ENCODE measurements at places on chromosomes 2 and 18.

- DNase-seq = no peak
Observed at GRCh38 chr2:42435628-42436027, 58.2 kb downstream of the KCNG3 start.

GRCh38 chr2:37874470-37874869 lies 50.6 kb upstream of the RMDN2 start:
- no peak for DNase-seq

GRCh38 chr18:74861154-74861553 lies 263.5 kb downstream of the ZNF407 start:
- peak; percentile 7 for DNase-seq

- no peak for DNase-seq
Observed at GRCh38 chr18:21652073-21652472, 40.0 kb downstream of the SNRPD1 start.

DNA sequence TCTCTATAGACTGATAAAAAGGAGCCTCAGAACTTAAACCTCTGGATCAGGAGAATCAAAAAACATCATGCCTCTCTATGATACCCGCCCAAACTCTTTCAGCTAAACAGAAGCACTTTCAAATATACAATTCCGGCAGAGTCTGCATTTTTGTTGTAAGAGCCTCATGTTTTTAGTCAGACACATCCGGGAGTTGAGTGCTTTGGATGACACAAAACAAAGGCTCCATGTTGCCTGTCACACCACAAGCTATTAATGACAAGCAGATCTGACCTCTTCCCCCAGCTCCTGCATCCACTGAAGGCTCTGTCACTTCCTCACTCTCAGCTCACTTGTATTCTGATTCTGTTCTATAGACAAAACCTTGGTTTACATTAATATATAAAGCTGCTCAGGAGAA lies 33.2 kb downstream of the SLC38A11 start:
- peak; percentile 44 for DNase-seq

- no peak for DNase-seq
Observed at GRCh38 chr2:161418715-161419637, 2.9 kb downstream of the TBR1 start.

DNA sequence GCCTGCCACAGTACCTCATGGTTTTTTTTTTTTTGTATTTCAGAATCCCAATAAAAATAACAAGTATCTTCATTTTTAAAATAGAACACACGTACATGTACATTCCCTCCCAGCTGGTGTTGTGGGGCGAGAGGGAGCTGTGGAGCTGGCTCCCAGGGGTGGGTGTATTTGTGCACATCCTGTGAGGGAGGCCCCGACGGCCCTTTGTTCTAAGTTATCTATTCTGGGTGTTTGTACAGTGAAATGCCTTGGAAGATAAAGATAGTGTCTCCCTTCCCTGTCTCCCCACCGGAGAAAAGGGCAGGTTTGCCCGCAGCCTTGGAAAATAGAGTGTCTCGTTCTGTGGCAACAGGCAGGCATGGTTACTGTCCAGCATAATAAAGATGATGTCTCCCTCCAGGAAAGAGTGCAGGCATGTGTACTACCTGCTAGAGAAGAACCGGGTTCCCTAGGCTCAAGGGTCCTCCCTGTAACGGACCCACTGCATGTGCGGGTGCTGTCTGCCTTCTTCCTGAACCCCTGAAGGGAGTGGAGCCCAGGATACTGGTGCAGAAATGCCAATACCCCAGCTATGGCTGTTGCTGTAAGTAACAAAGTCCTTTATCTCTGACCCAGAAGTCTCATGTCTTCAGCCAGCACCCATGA lies 12.1 kb upstream of the ALLC start:
- DNase-seq = no peak

DNA sequence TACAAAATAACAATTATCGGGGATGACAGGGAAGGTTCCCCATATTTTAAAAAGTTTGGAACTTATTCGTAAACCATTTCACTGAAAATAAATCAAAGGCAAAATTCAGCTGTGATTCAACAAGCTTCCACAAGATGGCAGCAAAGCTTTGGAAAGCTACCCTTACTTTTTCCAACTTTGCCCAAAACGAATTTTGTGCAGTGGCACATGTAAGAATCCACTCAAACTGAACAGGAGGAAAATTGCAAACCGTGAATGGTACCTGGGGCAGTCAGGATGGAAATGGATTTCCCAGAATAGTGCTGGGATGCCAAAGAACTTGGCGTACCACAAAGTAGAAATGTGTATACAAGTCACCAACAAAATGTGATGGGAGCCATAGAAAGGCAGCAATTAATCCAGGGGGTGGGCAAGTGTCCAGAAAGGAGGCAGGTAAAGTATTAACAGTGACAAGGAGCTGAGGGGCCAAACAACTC lies 10.7 kb downstream of the RPL31 start:
- DNase-seq = peak; percentile 44

- peak; percentile 59 for DNase-seq
Observed at GRCh38 chr2:154402213-154402612, 296.3 kb upstream of the KCNJ3 start.

DNA sequence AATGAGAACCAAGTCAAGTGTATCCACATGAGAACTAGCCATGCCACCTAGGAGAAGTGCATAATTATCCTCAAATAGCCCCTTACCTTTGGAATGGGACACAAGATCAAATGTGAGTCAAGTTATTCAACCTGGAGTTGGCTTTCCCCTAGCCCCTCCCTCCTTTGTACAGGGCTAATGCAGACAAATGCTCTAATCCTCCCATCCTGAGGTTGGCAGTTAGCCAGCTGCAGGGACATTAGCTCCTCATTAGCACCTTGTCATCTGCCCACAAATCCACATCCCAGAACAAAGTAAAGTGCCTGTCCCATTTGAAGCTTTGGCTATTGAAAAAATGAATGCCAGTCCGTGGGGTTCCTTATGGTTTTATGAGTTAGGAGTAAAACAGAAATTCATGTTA lies 294.1 kb upstream of the FANCL start:
- no peak for DNase-seq

- DNase-seq = no peak
Observed at GRCh38 chr2:25512707-25513106, 160.7 kb downstream of the DTNB start.

DNA sequence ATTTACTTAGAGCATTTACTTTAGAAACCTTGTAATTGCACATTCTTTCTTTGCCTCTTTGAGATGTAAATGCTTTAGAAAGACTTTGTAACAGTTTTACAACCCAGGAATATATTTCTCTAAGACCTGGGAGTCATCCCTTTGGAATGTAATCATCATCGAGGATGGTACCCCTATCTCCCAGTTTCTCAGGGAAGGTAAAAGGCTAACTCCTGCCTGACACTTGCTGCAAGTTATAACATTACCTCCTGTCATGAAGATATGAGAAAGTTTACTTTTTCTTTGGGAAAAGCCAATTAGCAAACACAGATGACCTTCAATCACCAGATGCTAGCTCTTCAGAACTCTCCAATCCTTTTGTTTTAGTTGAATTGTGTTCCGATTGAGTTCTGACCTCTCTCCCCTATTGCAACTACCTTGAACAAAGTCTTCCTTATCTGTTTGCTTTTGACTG lies 420.3 kb upstream of the FSIP2 start:
- no peak for DNase-seq

GRCh38 chr2:55460562-55460961 lies 40.9 kb upstream of the CCDC88A start:
- DNase-seq = no peak

- peak; percentile 51 for DNase-seq
Observed at GRCh38 chr2:25567406-25567805, 106.0 kb downstream of the DTNB start.

DNA sequence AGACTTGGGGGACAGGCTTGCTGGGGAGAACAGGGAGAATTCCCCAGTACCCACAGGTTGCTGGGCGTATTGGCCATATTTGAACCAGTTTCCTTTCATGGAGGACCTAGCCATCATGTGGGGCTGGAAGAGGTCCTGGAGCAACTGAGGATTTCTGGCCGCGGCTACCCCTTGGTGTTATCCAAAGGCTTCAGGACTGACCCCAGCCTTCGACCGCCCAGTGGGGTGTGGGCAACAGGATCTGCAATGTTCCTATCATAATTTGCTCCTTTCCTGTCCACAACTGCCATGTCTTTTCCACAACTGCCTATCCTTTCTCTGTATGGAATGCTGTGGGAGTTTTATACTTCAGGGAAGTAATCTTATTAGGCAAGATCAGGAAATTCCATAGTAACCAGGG lies 1053.6 kb upstream of the SLC39A10 start:
- no peak for DNase-seq

- DNase-seq = no peak
Observed at GRCh38 chr18:25516747-25517498, 165.0 kb upstream of the ZNF521 start.

DNA sequence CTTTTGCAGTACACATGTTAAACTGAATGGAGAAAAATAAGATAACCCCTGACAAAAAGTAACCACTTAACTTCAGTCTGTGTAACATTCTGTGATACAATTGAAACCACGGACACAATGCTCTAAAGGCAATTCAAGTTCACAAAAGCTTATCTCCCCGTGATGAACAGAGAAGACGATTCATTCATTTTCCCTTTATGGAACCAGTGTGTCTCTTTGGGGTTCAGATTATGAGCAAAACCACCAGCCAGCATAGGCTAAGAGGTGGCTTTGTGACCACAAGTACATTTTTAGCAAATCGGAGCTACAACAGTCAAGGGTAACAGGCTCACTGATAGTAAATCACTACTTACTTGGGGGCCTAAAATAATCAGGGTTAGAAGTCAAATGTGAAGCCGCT lies 120.6 kb upstream of the SMAD7 start:
- DNase-seq = no peak

DNA sequence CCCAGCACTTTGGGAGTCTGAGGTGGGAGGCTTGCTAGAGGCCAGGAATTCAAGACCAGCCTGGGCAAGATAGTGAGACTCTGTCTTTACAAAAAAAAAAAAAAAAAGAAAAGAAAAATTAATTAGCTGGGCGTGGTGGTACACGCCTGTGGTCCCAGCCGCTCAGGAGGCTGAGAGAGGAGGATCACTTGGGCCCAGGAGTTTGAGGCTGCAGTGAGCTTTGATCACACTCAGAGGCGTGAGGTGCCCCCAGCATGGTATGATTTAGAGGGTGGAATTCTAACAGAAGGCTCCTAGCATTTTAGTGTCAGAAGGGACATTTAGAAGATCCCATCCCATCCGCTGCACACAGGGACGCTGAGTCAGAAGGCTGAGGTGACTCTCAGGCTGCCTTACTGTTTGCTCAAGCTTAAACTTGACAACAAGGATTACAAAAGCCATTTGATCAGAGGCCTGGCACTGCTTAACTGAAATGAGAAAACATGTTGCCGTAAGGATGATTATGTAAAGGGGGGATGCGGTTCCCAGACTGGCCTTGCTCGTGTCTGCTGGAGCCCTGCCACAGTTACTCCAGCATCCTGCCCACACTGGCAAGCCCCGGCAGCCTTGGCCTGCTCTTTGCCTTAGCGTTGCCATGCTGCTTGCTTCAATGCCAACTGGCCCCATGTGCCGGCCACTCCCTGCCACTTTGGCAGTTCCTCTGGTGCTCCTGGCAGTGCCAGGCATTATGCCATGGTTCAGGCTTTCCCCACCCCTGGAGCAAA lies 45.6 kb upstream of the SLC1A4 start:
- peak; percentile 23 for DNase-seq

- DNase-seq = no peak
Observed at GRCh38 chr2:102895376-102895775, 133.5 kb downstream of the TMEM182 start.

DNA sequence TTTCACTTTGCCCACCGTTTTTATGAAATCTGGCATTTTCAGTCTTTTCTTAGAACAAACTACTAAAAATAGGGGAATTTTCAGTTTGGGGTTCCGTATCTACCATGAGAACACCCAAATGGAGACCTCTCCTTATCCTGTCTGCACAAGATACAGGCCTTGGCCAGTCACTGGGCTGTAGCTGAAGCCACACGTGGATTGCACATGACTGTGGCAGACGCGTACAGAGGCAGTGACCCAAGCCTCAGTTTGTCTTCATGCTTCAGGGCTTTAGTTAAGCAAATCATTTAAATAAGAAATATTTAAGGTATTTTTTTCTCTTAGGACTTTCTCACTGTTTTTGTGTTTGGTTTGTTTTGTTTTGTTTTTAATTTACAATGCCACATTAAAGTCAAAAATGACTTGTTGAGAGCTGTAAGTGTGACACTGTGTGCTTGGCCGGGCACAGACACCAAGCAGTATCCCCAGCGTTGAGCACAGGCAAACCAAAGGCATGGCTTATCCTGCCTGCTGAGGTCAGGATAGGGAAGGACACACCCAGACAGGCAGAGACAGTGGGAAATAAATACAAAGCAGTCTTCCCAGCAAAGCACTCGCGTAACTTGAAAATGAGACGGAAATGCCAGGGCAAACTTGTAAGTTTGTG lies 53.3 kb downstream of the TRAPPC12 start:
- no peak for DNase-seq

GRCh38 chr18:59893971-59894370 lies 5.8 kb upstream of the PMAIP1 start:
- DNase-seq = no peak
